ENCODE measurements at places on chromosomes 1 and 21. TPM values are rescaled to one million over a fixed set of nuclear protein-coding genes. Genes with fewer than 3 reads are reported as not detected.

DNA sequence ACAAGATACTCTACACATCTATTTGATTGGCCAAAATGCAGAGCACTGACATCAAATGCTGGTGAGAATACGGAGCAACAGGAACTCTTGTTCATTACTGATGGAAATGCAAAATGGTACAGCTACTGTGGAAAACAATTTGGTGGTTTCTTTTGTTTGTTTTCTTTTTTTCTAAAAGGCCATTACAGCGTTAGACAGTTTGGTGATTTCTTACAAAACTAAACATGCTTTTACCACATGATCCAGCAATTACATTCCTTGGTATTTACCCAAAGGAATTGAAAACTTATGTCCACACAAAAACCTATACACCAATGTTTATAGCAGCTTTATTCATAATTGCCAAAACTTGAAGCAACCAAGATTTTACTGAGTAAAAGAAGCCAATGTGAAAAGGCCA is 66.4 kb upstream of the FBXO28 start:
- no peak for DNase-seq

GRCh38 chr1:76501136-76501535 is 366.1 kb upstream of the ST6GALNAC5 start:
- DNase-seq: no peak

DNA sequence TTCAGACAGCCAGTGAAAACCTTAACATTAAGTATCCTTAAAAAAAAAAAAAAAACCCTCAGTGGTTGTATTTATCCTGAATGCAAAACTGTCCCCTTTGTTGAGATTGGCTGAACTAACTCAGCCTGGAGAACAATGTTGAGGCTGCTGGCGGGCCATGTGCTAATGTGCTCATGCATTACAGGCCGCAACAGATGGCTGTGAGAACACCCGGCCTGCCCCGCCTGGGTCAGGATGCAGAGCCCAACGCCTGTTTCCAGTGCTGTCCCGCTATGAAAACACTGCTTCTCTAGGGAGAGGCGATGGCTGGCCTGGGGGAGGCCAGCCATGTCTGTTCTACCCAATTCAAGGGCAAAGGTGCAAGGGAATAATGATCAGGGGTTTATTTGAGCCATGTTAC is 13.8 kb downstream of the OLIG2 start:
- DNase-seq: no peak

GRCh38 chr1:204630132-204630905 is 55.2 kb downstream of the LRRN2 start:
- no peak for DNase-seq

NTMT2 gene
- total RNA-seq: 2.1 TPM

DNA sequence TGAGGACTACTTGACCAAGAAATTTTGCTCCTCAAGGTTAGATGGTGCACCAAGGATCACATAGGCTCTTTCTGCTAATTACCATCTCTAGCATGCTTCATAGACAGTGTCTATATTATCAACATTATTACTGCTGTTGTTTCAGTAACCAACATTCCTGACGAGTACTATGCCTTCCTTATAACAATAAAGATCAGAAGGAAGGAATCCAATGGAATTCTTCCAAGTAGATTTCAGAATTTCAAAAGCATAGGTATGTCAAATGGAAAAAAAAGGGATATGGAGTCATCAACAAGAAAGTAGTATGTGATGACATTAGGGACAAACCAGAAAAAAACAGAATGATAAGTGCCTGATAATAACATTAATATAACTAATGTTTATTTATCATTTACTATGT is 39.6 kb upstream of the LPGAT1 start:
- no peak for DNase-seq

- DNase-seq: no peak
These were observed 66.8 kb downstream of the SERINC2 start for GRCh38 chr1:31479811-31480210.

GRCh38 chr1:53062708-53063591 is 937 bp downstream of the PODN start:
- no peak for DNase-seq
